ENCODE measurements at places on chromosomes 11 and 22. TPM values are rescaled to one million over a fixed set of nuclear protein-coding genes. Genes with fewer than 3 reads are reported as not detected.

The OR8G5 gene
- total RNA-seq: not detected

The FGF19 gene
- 131 TPM for total RNA-seq

- no peak for DNase-seq
These were observed 142.3 kb downstream of the OR4C45 start for GRCh38 chr11:50174975-50175374.

DNA sequence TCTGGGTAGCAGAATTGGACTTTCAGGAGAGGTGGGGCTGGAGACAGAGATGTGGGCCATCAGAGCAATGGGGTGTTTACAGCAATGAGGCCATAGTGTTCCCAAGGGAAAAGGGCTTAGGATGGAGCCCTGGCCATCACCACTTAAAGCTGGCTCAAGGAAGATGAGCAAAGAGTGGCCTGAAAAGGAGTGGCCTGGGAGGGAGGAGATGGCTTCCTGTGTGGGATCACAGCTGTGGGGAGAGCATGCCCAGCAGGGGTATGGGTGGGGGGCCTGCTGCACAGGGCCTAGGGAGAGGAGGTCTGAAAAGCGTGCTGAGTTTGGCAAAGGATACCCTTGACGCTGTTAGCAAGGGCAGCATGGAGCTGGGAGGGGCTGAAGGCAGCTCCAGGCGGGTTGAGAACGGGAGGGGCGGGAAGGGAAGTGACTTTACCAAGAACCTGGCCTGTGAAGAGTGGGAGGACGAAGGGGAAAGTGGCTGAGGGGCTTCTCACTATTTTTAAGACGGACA lies 13.9 kb downstream of the LRRC32 start:
- no peak for DNase-seq

DNA sequence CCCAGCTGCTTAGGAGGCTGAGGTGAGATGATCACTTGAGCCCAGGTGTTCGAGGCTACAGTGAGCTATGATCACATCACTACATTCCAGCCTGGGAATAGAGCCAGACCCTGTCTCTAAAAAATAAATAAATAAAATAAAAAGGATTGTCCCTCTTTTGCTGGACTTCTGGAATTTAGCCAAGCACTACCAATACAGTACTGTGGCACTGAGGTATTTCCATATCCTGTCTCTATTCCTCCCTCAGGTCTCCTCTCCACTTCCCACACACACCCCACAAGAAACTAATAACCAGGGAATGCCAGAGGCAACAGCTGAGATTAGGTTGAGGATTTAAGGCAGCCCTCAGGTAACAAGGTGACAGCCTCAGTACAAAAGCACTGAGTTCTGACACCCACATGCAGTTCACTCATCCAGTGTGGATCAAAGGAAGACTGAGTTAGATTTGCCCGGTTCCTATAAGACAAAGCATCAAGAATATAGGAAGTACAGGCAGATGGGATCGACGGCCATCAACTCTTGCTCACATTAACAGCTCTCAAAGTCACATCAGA lies 4.5 kb upstream of the PPP2R1B start:
- DNase-seq: no peak

GRCh38 chr11:76371170-76371569 lies 9.8 kb downstream of the THAP12 start:
- peak; percentile 55 for DNase-seq

DNA sequence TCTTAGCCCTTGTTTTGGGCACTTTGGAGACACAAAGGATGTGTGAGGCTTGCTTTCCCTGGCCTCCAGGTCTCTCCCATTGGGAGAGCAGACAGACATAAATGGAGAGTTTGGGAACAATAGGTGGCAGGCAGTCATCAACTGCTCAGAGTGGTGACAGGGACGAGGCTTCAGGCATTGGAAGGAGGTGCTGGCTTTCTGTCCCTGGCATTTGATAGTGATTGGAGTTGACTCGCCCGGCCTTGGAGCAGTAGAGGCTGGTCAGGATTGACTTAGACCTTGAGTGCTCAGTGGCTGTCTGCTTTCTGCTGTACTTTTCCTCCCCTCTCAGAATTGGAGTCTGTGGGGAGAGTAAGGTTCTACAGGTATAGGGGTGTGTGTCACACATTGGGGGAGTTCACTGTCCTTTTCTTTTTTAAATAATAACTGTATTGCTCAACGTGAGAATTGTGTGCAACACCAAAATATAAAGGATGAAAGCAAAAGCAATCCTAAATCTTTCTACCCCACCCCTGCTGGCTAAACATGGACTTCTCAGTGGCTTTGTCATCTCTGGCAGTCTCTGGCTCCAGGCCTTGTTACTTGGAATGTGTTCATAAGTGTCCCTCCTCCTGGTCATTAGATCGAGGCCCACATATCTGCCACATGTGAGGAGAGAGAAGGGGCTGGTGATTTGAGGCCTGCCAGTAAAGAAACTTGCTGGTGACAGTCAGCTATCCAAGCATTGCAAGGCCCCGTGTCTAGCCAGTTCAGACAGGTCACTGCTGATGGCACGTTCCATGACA lies 21.1 kb downstream of the SHISA8 start:
- DNase-seq: no peak

GRCh38 chr11:38256436-38256835 lies 1658.4 kb upstream of the RAG2 start:
- DNase-seq: no peak

All from HT-29 (cell line).